Activated naive CD8-positive, alpha-beta T cell treated with anti-CD3 and anti-CD28 coated beads, Interleukin-2, amount 10 ng/mL, durations not matched to agents 7 days and 5 days (primary cell): ENCODE measurements at places on chromosomes 11 and 22.

DNA sequence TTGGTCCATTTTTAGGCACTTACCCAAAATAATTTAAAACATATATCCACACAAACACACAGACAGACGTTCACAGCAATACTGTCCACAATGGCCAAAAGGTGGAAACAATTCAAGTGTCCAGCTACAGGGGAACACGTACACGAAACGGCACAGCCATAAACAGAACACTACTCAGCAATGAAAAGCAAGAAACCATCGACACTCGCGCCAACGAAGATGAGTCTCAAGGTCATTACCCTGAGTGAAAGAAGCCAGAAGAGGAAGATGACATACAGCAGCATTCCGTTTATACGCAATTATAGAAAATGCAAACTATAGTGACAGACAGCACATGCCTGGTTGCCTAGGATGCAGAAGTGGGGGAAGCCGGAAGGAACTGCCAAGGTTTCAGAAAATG lies 13.4 kb upstream of the COMT start:
- DNase-seq = no peak

DNA sequence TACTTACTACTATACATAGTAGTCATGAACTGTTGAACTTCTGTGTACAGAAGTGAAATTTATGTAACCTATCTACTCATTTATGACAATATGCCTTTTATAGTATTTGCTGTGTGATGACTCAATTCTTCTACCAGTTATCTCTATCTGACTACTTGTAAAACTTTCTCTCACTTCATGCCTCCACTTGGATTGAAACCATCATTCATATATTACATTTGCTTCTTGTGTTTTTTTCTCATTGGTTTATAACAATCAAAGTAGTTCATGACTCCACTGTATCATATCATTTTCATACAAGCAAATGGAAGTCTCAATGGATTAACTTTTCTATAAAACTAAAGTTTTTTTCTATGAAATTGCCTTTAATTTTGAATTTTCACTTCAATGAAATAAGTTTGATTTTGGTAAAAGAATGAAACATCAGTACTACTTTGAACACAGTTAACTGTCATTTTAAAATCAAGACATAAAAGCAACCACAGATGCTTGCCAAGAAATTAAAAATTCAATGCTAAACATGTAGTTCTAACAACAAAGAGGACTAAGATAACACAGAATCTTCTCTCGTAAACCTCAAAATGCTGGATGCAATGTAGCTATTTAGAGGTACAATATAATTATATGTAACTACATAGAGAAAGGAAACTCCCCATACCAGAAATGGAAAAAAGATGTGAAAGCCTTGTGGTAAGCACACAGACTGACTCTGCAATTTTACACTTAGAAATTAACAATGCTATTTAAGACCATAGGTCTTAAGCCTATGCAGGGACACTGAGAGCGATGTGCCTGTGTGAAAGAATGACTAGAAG lies 27.6 kb upstream of the EXPH5 start:
- no peak for DNase-seq

DNA sequence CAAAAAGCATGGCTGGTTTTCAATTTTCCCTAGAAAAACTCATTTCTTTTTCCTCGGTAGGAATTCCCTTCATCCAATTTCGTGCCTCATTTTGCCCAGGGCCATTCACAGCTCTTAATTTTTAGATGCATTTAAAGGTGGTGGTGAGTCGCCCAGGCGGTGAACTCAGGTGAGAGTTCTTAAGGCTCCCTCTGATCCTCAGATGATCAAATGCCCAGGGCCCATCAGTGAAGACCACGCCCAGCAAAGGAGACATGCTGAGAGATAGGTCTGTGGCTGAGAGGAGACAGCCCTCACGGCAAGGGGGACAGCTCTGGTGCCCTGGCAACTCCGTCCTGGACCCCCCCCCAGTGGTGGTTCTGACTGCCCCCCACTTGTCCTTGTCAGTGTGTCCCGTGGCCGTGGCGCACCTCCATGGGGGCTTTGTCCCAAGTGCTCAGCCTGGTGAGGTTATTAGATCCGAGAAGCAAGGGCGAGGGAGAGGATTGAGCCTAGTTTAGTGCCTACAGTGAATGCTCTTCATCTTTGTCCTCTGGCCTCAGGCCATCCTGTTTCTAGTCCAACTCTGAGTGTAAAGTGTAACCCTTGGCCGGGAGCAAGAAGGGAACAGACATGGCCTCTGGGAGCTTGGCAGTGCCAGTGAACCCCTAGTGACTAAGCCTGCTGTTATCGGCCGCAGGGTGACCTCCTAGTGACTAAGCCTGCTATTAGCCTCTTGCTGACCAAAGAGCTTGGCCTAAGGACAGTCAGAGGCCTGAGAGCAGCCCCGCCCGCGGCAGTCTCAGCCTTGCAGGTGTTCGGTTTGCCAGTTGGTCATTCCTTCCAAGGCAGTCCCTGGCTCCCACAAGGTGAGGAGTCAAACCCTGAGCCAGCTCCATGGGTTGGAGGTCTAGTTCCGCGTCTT lies 83.5 kb downstream of the CTTN start:
- DNase-seq = no peak

- no peak for DNase-seq
These were observed 77.2 kb downstream of the RDX start for GRCh38 chr11:110219006-110219785.

DNA sequence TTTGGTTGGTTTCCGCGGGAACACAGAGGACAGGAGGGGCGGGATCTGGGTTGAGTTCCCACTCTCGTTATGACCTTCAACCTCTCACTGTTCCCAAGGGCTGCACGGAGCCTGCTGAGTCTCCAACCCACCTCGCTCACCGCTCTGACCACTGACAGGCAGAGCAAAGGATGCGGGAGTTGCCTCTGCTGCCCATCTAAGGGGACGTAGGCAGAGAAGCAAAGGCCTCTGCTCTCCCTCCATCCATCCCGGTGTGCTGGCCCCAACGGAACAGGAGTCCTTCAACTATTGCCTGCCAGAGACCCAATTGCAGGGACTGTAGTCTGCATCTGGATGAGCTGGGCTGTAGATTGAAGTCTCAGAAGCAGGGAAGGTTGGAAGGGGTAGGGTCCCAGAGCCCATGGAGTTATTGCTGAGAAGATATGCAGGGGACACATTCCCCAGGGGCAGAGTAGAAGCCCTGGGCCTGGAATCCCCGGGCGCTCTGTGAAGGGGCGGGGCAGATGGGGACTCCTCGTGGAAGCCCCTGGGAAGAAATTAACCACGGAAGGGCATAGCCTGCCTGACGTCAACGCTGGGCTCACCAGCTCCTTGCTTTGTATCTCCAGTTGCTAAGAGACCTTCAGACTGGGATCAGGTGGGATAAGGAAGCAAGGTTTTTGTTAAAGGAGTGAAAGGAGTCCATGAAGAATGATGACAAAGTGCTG lies 12.7 kb upstream of the FXYD2 start:
- DNase-seq = no peak

DNA sequence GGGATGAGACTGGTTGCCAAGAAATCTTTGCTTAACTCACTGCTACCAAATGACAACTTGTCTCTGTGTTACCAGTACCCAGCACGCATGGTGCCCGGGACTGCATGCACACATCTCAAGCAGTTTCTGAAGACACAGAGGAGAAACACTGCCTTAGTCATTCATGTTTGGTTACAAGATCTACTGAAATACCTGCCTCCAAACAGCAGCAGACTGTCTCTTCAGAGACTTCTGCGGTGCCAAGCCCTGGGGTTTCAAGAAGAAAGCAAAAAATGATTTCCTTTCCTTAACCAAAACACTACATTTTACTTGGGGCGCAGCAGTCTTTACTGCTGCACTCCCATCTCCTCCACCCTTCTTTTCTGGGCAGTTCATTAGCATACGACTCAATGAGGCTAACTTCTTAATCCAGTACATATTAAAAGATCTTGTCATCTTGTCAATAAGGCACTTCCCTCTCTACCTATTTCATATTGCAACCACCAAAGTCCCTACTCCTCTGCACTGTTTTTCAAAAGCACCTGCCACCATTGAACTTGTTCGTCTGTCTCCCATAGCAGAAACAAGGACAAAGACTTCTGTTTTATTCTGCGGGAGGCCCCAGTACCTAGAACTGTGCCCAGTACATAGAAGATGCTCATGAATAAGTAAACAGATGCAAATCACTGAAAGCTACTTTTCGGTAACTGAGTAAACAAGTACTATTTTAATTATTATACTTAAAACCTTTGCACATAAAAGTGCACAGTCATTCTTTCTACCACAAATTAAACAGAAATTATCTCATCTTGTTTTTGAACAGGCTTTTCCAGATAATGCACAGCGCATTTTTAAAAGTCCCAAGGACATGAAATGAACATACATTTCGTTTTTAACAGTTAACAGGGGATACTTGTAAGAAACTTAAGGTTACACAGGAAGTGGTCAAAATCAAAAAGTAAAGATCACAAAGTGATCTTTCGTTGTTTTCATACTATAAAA lies 4.0 kb downstream of the NAP1L4 start:
- no peak for DNase-seq

DNA sequence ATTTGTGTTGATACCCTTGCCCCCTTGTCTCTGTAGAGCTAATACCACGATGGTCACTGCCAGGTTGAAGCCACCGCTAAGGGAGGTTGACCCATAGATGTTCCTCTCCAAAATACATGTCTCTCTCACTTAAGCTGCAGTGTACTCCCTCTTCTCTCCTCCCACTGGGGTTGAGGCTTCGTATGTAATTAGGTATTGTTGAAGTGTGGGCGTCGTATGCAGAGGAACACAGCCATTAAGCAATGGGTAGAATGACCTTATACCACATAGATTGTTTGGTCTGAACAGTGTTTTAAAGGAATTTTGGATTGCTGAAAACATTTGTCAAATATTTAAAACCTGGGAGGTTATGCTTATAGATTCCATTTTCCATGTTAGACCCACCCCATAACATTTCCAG lies 71.9 kb downstream of the TRAF6 start:
- no peak for DNase-seq

DNA sequence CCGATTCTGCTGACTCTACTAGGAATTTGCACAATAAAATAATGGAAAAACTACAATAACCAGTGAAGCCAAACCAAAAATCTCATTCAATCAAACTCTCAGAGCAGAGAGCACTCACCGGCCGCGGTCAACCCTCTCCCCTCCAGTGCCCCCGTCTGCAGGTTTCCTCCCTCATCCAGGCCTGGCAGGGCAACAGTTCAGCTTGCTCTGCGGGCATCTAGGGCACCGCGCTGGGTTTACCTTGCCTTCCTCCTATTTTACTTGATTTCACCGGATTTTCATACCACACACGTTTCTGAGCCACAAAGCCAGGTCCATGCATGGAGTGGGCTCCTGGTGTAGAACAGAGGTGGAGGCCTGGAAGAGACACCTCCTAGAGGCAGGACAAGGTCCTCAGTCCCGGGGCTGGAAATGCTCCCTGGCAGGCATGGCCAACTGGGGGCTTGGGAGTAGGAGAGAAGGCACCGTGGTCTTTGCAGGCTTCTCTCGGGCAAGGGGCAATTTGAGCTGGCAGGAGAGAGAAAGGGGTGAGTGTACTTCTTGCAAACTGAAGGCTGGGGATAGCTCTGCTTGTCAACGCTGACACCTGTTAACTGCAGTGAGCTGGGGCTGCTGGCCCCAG lies 938.4 kb downstream of the BRD1 start:
- DNase-seq = no peak

GRCh38 chr11:72394416-72394815 lies 39.9 kb downstream of the CLPB start:
- DNase-seq = no peak

- no peak for DNase-seq
These were observed 47.6 kb upstream of the TEAD1 start for GRCh38 chr11:12626616-12627015.

GRCh38 chr11:62694455-62695167 lies 5.3 kb upstream of the LRRN4CL start:
- peak; percentile 68 for DNase-seq

- DNase-seq = no peak
These were observed 14.4 kb downstream of the FADS2 start for GRCh38 chr11:61842528-61842820.

GRCh38 chr11:5367448-5368074 lies 16.1 kb upstream of the OR51M1 start:
- no peak for DNase-seq

DNA sequence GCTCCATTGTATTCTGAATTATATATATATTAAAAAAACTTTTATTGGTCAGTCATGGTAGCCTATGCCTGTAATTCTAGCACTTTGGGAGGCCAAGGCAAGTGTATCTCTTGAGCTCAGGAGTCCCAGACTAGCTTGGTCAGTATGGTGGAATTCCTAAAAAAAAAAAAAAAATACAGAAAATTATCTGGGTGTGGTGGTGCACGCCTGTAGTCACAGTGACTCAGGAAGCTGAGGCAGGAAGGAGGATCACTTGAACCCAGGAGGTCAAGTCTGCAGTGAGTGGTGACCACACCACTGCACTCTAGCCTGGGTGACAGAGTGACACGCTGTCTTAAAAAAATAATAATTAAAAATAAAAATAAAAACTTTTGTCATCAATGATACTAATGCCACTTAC lies 133.2 kb downstream of the FAT3 start:
- DNase-seq = no peak

DNA sequence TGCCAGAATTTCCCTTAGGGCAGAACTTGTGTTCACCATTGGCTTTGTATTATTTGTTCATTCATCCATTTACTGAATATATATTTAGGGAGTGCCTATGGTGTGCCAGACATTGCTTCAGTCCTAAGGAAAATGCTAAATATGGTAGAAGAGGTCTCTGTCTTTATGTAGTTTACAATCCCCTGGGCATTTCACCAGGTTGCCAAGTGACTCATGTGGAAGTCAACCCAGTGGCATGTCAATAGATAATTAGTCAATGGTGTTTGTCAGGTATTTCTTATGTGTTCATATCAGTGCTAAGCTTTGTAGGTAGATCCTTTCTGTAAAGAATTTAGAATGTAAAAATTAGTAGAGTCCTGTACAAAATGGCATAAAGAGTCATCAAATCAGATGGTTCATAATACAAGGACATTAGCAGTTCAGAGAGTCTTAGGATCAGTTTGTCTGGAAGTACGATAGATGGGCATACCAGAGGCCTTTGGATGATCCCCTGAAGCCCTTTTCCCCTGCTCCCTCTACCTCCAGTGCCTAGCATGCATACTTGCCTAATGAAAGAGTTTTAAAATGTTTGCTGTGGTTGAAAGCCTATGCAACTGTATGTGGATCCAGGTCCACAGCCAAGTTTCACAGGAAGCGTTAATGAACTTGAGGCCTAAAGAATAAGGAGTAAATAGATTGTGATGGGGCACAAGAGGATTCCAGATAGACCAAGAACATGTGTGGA lies 58.5 kb upstream of the SESN3 start:
- no peak for DNase-seq

- no peak for DNase-seq
These were observed 740.5 kb downstream of the BRD1 start for GRCh38 chr22:49087198-49087597.
